ENCODE measurements at places on chromosomes 16 and 17.

DNA sequence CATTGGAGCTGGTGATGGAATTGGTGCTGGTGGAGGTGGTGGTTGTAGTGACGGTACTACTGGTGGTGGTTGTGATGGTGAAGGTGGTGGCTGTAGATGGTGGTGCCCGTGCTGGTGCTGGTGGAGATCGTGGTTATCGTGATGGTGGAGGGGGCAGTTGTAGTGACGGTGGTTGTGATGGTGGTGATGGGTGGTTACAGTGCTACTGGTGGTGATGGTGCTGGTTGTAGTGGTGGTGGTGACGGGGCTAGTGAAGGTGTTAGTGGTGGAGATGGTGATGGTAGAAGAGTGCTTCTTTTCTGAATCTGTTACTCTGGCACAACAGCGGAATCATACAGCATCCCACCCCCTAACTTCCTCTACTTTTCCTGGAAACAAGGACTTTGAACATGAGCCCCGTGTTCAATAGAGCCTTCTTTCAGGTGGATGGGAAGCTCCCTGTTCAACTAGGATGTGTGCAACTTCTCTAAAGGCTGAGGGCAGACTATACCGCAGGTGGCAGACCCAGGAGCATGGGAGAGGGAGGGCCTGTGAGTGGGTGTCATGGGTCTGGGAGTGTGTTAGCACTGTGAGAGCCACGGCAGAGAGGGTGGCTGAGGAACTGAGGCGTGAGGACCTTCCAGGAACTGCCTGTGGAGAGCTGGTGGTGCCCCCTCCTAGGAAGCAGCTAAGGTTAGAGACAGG is 8.2 kb downstream of the TBX21 start:
- DNase-seq = no peak

DNA sequence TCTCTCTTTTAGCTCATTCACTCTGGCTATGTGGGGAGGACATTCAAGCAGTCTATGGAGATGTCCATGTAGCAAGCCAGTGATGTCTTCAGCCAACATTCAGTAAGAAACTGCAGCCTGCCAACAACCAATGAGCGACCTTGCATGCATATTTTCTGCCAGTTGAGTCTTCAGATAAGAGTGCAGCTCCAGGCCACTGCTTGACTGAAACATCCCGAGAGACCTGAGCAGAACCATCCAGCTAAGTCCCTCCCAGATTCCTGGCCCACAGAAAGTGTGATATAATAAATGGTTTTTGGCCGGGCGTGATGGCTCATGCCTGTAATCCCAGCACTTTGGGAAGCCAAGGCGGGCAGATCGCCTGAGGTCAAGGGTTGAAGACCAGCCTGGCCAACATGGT is 10.5 kb upstream of the C17orf58 start:
- no peak for DNase-seq

DNA sequence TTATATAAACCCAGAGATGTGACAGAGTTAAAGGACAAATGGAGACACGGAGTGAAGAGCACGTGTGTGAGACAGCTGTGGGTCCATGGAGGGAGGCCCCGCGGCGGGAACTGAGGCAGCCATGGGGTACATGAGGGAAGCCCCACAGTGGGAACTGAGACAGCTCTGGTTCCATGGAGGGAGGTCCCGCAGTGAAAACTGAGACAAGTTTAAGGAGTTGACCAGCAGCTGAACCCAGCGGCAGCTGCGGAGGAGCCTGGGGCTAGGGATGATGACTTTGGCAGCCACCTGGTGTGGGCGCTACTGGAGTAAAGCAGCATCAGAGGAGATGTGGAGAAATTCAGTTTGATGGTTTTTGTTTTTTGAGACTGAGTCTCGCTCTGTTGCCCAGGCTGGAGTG is 185.1 kb downstream of the RPTOR start:
- DNase-seq = no peak

GRCh38 chr16:80608946-80609345 is 68.2 kb downstream of the DYNLRB2 start:
- no peak for DNase-seq

GRCh38 chr17:52885882-52886281 is 727.4 kb upstream of the CA10 start:
- no peak for DNase-seq

All from AG04449 (cell line).